ENCODE measurements at places on chromosomes 1 and 21.

DNA sequence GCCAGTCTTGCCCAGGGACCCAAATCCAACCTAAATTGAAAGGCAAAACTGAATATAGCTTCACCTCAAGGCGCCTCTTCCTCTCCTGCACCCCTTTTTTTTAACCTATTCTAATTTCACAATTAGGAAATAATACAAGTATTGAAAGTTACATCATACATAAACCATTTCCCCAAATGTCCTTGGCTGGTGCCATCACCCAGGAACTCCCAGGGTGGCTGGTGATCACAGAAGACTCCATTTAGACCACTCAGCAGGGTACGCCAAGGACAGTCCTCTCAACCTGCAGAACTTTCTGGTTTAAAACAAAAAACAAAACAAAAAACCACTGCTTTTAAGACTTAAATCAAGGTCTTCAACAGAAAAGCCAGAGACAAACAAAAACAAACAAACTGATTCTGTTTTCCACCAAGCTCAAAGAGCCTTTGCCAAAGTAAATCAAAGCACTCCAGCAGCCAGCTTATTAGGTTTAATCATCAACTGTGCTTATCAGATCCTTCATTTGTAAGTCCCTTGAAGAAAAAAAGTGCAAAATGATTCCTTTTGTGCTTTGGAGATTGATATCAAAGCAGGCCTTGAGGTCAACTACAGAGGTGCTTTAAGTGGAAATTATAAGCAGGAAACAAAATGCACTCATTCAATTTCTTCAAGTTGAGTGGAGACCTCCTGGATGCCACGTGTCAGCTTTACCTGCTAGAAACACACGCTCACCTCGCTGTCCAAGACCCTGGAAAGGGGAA lies 113.0 kb downstream of the ETS2 start:
- no peak for DNase-seq

GRCh38 chr21:40622531-40622930 lies 224.4 kb downstream of the DSCAM start:
- no peak for DNase-seq

GRCh38 chr21:42007356-42007940 lies 2.7 kb downstream of the ZBTB21 start:
- no peak for DNase-seq

GRCh38 chr1:245023222-245023621 lies 131.6 kb upstream of the KIF26B start:
- no peak for DNase-seq

GRCh38 chr1:55622074-55622473 lies 406.9 kb upstream of the USP24 start:
- no peak for DNase-seq

GRCh38 chr1:93842750-93843500 lies 36.1 kb downstream of the DNTTIP2 start:
- no peak for DNase-seq

DNA sequence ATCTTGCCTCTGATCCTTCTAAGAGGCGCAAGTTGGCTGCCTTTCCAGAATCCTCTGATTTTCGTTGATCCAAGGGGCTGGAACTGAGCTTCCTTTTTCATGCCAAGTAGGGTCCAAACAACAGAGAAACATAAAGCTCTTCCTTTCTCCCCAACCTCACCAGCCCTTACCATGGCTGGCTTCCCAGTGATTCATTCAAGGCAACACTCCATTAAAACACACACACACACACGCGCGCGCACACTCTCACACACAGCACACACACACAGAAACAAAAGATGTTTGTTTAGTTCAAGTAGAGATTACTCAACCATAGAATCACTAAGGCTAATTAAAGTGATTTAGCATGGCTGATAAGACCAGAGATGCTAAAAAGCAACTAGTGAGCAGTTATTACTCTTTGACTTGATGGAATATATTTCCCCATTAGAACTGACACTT lies 13.0 kb upstream of the GUCA2A start:
- DNase-seq, result no peak

DNA sequence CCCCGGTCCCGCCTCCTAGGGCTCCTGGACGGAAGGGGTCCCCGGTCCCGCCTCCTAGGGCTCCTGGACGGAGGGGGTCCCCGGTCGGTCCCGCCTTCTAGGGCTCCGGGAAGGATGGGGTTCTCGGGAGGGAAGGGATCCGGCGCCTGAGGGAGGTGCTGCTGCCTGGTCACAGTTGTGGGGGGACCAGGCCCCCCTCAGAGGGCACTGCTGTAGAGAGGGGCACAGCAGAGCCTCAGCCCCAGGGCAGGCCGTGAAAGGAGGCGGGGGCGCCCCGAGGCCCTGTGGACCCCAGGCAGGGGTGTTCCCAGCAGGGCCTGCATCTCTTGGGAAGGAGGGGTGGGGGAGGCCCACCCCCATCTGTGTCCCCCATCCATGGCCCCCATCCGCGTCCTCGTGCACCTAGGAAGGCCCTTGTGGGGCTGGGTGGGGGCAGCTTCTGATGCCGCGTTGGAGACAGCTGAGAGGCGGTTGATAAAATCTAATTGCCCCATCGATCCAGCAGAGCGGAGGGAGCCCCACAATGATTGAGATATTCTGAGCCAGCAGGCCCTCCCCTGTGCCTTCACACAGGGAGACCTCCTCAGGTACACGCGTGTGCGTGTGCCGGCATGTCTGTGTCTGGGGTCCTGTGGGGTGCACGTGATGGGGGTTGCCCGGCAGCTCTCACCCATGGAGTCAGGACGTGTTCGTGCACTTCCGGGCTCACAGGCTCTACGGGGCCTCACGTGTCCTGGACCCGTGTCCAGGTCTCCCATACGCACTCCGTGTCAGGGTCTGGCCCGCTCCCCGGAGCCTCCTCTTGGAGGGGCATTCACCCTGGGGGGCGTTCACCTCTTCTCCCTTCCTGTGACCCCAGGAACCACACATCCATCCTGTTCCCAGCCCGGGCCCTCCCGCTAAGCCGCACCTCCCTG lies 12.9 kb downstream of the SAMD11 start:
- DNase-seq, result no peak

DNA sequence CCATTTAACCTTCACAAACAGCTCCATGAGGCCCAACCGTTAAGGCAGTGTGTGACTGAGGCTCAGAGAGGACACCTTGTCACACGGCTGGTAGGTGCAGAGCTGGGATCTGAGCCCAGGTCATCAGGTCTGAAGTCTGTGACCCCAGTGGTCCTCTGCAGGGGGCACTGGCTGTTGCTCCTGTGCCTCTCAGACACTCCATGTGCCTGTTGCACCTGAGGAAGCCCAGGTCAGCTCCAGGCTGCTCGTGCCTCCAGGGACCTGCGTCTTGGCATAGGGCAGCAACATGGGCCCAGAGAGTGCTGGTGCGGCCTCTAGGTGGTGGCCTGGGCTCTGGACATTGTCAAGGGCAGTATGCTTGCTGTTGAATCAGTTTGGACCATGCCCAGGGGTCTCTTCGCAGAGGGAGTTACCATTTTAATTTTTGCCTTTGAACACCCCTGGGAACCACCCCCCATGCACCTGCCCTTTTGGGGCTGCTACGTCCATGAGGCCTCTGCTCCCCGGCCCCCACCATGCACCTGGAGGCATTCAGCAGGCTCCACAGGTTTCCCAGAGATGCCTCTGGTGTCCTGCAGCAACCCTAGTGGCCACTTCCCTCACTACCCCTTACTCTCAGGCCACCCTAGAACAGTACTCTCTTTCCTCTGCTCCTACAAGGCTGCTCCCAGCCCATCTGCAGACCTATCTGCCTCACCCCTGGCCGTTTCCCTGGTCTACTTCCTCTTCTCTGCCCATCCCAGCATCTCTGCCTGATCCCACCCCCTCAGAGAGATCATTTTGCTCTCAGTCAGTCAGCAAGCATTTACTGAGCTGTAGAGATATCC lies 25.2 kb upstream of the EPS8L3 start:
- DNase-seq, result no peak

- DNase-seq, result no peak
Measured at GRCh38 chr1:38507563-38507962, 352.0 kb downstream of the RRAGC start.

GRCh38 chr1:107141491-107142126 lies 770 bp downstream of the NTNG1 start:
- DNase-seq, result peak; percentile 13

DNA sequence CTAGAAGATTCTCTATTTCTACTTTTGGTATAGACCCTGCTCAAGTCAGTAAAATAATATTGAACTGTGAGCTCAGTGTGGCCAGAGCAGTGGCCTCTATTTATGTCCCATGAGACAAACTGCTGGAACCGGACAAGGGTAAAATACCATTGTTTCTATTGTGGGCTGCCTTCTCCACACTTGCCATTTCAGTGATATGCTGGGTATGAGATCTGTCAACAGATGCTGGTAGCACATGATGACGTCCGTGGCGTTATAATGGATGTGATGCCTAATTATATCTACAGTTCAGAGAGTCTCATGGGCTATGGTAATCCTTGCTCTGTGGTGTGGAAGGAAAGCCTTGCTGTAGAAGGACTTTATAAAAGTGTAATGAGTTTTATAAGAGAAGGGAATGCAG lies 2.4 kb downstream of the ACTN2 start:
- DNase-seq, result no peak

GRCh38 chr1:37795340-37796125 lies 1.9 kb downstream of the MANEAL start:
- DNase-seq, result no peak

GRCh38 chr21:45570071-45570470 lies 27.8 kb upstream of the SLC19A1 start:
- DNase-seq, result no peak

GRCh38 chr21:44583800-44584147 lies 3.4 kb upstream of the KRTAP10-5 start:
- DNase-seq, result no peak

DNA sequence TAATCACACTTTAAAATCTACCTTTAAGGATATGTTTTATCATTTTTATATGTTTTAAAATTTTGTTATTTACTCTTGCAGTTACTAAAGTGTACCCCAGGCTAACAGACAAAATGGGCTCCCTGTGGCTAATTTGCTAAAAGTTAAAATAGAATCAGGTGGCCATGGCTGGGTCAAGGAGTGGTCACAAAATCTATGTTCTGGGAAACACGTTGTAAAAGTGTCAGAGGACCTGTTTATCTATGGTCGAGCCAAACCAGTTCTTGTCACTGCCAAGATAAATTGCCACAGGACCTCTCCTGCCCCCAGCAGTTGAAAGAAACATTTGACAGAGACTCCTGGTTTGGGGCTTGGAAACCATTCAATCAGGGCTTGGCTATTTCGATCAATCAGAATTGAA lies 21.2 kb upstream of the TTLL7 start:
- no peak for DNase-seq

- no peak for DNase-seq
Measured at GRCh38 chr1:233268389-233269022, 27.0 kb downstream of the PCNX2 start.

DNA sequence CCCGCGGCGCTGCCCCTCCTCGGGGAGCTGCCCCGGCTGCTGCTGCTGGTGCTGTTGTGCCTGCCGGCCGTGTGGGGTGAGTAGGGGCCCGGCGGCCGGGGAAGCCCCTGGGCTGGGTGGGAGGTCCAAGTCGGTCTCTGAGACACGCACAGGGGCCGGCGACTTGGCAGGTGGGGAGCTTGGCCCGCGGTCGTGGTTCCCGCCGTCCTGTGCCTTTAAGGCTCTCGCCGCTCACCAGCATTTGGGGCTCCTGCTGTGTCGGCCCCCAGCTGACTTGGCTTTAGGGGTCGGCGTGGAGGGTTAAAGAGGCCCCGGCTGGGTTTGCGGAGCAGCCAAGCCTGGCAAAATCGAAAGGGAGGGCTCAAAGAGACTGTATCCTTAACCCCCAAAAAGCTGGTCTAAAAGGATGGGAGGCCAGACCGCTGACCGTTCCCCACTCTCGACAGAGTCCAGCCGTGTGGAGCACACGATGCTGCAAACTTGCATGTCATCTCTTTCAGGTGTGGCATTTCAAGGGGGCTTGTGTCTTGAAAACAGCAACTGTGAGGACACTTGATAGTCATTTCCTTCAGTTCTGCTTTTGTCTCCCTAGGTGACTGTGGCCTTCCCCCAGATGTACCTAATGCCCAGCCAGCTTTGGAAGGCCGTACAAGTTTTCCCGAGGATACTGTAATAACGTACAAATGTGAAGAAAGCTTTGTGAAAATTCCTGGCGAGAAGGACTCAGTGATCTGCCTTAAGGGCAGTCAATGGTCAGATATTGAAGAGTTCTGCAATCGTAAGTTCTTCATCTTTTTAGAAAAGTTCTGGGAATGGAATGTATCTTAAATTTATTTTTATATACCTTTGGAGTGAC lies 540 bp downstream of the CD55 start:
- DNase-seq, result no peak

- DNase-seq, result no peak
Measured at GRCh38 chr1:218101409-218101808, 183.7 kb upstream of the RRP15 start.

DNA sequence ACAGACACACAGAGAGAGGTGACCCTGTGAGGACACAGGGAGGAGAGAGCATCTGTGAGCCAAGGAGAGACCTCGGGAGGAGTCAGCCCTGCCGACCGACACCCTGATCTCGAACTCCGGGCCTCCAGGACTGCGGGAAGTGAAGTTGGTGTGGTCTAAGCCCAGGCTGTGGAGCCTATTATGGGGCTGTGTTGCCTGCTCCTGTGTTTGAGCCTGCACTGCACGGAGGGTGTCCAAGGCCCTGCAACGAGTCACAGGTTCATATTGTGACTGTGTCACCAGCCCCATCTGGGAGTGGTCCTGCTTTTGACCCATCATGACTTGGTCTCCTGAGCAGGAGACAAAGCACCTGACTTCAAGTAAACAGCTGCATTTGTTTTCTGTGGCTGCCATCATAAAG lies 186.0 kb upstream of the AJAP1 start:
- no peak for DNase-seq

GRCh38 chr1:16242556-16243214 lies 5.7 kb upstream of the CPLANE2 start:
- DNase-seq, result no peak

- DNase-seq, result no peak
Measured at GRCh38 chr1:29945426-29945825, 709.1 kb downstream of the PTPRU start.

DNA sequence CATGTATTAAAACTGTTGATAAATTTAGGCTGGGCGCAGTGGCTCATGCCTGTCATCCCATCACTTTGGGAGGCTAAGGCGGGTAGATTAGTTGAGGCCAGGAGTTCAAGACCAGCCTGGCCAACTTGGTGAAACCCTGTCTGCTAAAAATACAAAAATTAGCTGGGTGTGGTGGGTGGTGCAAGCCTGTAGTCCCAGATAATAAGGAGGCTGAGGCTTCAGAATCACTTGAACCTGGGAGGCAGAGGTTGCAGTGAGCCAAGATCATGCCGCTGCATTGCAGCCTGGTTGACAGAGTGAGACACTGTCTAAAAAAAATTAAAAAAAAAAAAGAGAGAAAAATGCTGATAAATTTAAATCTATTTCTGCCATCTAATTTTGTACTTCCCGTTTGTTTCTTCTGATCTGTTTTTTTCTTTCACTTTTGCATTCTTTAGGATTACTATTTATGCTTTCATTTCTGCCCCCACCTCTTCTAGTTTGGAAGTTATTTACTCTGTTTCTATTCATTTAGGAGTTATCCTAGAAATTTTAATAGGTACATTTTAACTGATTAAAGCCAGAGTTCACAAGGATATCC lies 3.2 kb upstream of the DENND1B start:
- no peak for DNase-seq

GRCh38 chr1:221100611-221101010 lies 221.4 kb downstream of the HLX start:
- no peak for DNase-seq

- DNase-seq, result no peak
Measured at GRCh38 chr21:32119811-32120210, 159.0 kb downstream of the MIS18A start.

Data from H54 (cell line).